ENCODE measurements at places on chromosomes 5 and 9. TPM values are rescaled to one million over a fixed set of nuclear protein-coding genes. Genes with fewer than 3 reads are reported as not detected.

The PTGS1 gene
- total RNA-seq: 2.1 TPM

The OR2V1 gene
- not detected for total RNA-seq

The PCDHGB4 gene
- total RNA-seq: 3.6 TPM

The WNT8A gene
- total RNA-seq: not detected

The ANKRD18A gene
- total RNA-seq: 6.5 TPM

The TMC1 gene
- not detected for total RNA-seq

The TLN1 gene
- 130 TPM for total RNA-seq

The C5orf52 gene
- total RNA-seq: not detected

The ADAMTS12 gene
- total RNA-seq: 2.3 TPM

The SNX30 gene
- total RNA-seq: 8.6 TPM

The BAAT gene
- 1.0 TPM for total RNA-seq

The FOXI1 gene
- not detected for total RNA-seq

The PPIC gene
- 31.0 TPM for total RNA-seq

The RAB3C gene
- 45.2 TPM for total RNA-seq

The RHOBTB3 gene
- total RNA-seq: 153 TPM

- no peak overlapping the region for H3K27ac ChIP-seq
- no peaks in the 10 kb centered on the region for H3K36me3 ChIP-seq
- H3K27me3 ChIP-seq: no peaks in the 10 kb centered on the region
- no peak overlapping the region for H3K4me3 ChIP-seq
These were observed 13.2 kb downstream of the TMEM8B start for GRCh38 chr9:35842020-35842745.

GRCh38 chr9:106450549-106450948, 412.4 kb upstream of the ZNF462 start:
- H3K36me3 ChIP-seq: no peaks in the 10 kb centered on the region
- no peaks in the 10 kb centered on the region for H3K27me3 ChIP-seq

DNA sequence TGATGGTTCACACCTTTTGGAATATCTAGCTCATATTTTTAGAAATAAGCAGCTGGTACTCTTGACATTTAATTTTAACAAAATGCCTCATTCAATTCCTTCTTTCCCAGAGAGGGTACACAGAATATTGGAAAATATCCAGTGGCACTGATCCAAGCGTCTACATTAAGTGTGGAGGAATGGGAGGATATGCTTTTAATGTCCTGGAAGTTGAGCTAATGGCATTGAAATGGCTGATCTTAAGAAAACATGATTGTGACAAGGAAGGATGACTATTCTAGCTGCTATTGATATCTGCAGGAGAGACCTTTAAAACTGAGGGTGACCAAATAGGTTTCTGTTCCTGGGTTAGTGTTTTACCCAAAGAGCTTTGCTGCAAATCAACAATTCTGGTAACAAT, 30.0 kb downstream of the ZNF366 start:
- H3K4me3 ChIP-seq: no peak overlapping the region
- H3K27ac ChIP-seq: no peak overlapping the region
- H3K36me3 ChIP-seq: no peaks in the 10 kb centered on the region

- DNase-seq: no peak
- H3K4me3 ChIP-seq: no peak overlapping the region
- no peaks in the 10 kb centered on the region for H3K27me3 ChIP-seq
- peak overlapping the region; percentile 84 for H3K27ac ChIP-seq
- H3K36me3 ChIP-seq: no peaks in the 10 kb centered on the region
These were observed 3.5 kb downstream of the NRARP start for GRCh38 chr9:137298401-137299202.

DNA sequence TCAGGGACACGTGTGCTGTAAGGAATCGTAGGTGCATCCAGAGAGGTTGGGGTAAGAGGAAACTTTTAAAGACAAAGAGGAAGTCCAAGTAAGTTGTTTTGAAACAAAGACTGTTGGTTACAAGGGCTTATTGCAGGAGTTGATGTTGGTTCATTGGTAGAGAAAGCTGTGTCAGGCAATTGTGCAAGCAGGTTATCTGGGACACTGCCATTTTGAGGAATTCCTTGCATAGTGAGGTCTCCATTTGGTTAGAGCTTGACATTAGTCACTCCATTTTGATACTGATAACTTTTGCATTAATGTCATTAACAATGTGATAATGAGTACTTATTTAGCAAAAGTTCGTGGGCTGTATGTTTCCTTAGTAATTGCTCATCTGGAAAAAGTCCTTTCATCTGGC, 24.9 kb downstream of the CNOT6 start:
- H3K36me3 ChIP-seq: no peaks in the 10 kb centered on the region
- no peak overlapping the region for H3K4me3 ChIP-seq
- no peaks in the 10 kb centered on the region for H3K27me3 ChIP-seq
- H3K4me1 ChIP-seq: peaks cover 21% of the 10 kb centered on the region

DNA sequence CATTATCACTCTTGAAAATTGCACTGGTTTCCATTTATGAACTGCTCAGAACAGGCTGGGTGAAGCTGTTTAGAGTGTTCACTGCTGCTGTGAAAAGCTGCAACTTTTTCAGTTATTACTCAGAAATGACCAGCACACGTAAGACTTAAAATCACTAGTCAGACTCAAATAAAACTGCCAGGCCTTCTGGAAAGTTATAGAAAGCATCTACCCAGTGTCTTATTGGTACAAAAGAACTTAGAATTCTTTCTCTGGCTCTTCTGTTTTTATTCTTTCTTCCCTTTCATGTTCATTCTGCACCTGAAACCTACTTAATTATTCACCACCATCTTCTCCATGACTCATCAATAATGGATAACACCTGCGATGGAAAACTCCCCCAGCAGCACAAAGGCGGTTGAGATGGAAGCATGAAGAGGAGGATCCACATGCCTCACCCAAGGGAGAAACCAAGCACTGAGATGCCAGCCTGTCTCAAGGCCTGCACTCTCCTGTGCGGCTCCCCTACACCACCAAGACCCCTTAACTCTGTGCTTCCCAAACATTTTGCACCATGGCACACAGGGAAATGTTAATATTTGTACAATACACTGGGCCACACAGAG, 171.9 kb downstream of the ENTREP1 start:
- no peak for DNase-seq
- no peaks in the 10 kb centered on the region for H3K27me3 ChIP-seq
- no peaks in the 10 kb centered on the region for H3K36me3 ChIP-seq
- no peak overlapping the region for H3K27ac ChIP-seq
- H3K4me3 ChIP-seq: no peak overlapping the region
- H3K4me1 ChIP-seq: peaks cover 5% of the 10 kb centered on the region

DNA sequence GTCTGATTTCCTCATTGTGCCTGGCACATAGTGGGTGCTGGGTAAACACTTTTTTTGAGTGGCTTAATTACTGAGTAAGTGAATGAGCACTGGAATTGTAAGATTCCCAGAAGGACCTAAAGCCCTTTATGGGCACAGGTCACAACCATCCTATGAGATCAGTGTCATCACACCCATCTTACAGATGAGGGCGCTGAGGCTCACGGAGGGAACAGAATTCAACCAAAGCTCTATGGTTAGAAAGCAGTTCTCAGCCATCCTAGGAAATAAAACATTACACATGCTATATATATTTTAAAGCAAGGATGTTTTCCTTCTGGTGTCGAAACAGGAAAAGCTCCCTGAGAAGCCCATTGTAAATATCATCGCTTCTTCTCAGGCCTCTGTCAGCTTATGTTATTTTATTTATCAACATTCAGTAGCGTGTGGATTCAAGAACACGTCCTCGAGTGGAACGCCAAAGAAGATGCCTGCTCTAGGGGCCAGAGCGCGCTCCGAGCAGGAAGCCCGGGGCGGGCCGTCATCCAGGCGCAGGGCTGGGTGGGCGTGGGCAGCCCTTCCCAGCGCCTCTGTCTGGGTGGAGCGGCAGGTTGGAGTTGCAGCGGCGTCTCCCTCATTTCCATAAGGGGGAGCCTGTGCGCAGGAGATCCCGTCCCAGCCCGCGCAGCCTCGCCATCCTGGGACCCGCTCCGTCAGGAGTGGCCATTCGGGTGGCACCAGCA, 155.8 kb upstream of the SMIM23 start:
- peaks cover 6% of the 10 kb centered on the region for H3K4me1 ChIP-seq
- no peaks in the 10 kb centered on the region for H3K27me3 ChIP-seq
- DNase-seq: peak; percentile 10
- H3K27ac ChIP-seq: no peak overlapping the region
- H3K36me3 ChIP-seq: no peaks in the 10 kb centered on the region
- no peak overlapping the region for H3K4me3 ChIP-seq

GRCh38 chr9:79592726-79593493, 21.1 kb downstream of the TLE4 start:
- H3K36me3 ChIP-seq: no peaks in the 10 kb centered on the region
- no peak overlapping the region for H3K27ac ChIP-seq
- no peaks in the 10 kb centered on the region for H3K27me3 ChIP-seq
- no peaks in the 10 kb centered on the region for H3K4me1 ChIP-seq

DNA sequence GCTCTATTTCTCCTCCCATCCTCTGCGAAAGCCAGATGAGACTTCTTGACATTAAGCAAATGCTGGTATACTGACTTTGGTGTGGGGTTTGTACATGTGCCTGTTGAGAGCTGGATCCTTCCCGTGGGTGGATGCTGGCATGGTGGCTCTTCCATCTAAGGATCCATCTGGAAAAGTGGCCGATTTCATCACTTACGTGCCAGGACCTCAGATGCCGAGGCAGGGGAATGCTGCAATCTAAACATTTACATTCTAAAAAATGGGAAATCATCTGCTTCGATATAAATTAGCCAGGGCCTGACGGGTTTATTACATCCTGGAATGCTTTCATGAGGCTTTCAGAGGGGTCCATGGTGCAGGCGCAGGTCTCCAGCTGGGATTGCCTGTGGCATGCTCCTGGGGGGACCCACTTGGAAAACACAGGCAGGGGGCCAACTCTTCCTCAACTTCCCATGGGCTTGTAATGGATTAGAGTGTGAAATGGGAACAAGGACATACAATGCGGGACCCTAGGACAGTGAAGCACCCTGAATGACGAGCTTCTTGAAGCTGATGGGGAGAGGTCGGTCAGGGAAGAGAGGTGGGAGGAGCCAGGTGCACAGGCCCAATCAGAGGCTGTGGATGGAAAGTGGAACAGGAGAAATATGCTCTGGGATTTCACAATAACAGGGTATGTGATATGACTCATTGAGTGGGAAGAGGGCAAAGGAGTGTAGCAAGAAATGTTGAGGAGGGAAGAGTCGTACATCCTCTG, 105.5 kb upstream of the PITX1 start:
- H3K4me1 ChIP-seq: no peaks in the 10 kb centered on the region
- H3K4me3 ChIP-seq: no peak overlapping the region
- peak; percentile 54 for DNase-seq

DNA sequence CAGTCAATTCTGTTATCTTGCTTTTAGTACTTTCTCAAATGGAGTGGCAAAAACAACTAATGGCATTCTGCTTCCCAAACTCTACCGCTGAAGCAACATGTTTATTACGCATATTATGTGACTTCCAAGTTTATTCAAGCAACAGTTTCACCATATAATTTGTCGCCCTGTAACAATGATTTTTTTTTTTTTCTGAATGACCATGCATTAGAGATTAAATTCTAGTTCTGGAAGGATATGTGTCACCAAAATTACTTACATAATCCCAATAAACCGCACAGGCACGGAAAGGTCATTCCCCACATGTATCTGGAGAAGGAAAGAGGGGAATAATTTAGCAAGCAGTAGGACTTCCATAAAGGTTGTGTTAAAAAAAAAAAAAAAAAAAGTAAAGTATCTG, 691.8 kb downstream of the DNAH5 start:
- H3K27ac ChIP-seq: no peak overlapping the region
- H3K4me3 ChIP-seq: no peak overlapping the region

- H3K4me3 ChIP-seq: no peak overlapping the region
- H3K4me1 ChIP-seq: no peaks in the 10 kb centered on the region
- no peaks in the 10 kb centered on the region for H3K27me3 ChIP-seq
- no peak overlapping the region for H3K27ac ChIP-seq
These were observed 28.9 kb downstream of the FAM151B start for GRCh38 chr5:80516826-80517225.

DNA sequence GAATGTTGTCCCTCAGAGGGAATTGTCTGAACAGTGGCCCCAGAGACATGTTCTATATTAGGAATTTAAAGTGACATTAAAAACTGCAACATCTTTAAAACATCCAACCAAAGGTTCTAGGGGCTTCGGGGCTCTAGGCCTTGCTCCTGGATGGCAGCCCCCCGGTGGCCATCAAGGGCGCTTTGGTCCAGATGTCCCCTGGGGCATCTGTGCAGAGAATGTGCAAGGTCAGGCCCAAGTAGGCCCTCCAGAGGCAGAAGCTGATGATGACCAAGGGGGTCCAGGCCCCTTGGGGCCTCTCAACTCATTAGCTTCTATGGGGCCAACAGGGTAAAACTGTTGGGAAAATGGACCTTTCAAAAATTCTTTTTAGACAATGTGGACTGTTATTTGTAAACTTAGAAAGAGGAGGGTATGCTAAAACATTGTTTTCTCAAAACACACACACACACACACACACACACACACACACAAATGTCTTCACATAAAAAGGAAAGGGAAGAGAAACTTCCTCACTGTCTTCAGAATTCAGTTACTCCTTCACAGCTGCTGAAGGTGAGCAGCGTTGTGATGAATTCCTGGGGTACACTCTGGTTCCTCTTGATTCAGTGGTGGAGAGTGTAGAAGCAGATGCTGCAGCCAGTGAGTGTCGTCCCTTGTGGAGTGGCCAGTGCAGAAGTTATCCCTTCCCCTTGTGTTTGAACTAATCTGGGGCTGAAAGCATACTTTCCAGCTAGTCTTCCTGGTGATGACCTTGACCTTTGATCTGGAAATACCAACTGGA, 125.2 kb downstream of the WDR41 start:
- no peak overlapping the region for H3K27ac ChIP-seq
- H3K36me3 ChIP-seq: no peaks in the 10 kb centered on the region
- H3K4me3 ChIP-seq: no peak overlapping the region
- H3K27me3 ChIP-seq: no peaks in the 10 kb centered on the region

DNA sequence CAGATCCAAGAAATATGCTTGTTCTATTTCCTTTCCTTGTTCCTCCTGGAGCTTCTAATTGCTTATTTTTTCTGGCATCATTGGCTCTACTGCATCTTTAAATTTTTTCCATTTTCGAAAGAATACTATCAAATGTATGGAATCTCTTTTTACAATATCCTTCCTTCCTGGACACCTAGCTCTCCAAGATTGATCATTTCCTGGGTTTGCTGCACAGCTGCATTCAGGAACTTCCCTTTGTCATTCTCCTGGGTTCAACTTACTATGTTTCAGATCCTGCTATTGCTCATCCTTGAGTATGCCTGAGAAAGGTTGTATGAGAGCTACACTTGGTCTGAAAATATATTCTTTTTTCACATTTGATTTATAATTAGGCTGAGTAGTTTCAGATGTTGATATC, 73.7 kb upstream of the ERCC6L2 start:
- no peak for DNase-seq
- H3K27me3 ChIP-seq: no peaks in the 10 kb centered on the region
- H3K4me1 ChIP-seq: no peaks in the 10 kb centered on the region
- no peak overlapping the region for H3K27ac ChIP-seq
- no peak overlapping the region for H3K4me3 ChIP-seq

- H3K27ac ChIP-seq: no peak overlapping the region
- no peaks in the 10 kb centered on the region for H3K27me3 ChIP-seq
- no peaks in the 10 kb centered on the region for H3K36me3 ChIP-seq
- no peak for DNase-seq
These were observed 15.0 kb upstream of the DAB2IP start for GRCh38 chr9:121636341-121636865.

- no peaks in the 10 kb centered on the region for H3K36me3 ChIP-seq
- H3K27ac ChIP-seq: no peak overlapping the region
- no peak overlapping the region for H3K4me3 ChIP-seq
- no peaks in the 10 kb centered on the region for H3K4me1 ChIP-seq
These were observed 16.2 kb upstream of the ITGA1 start for GRCh38 chr5:52771343-52772039.

- H3K36me3 ChIP-seq: no peaks in the 10 kb centered on the region
- peaks cover 4% of the 10 kb centered on the region for H3K4me1 ChIP-seq
- no peaks in the 10 kb centered on the region for H3K27me3 ChIP-seq
- DNase-seq: no peak
- H3K27ac ChIP-seq: no peak overlapping the region
These were observed 532.7 kb upstream of the DMAC1 start for GRCh38 chr9:8332331-8332650.
